Eye (tissue), 1 donor: ENCODE measurements at places on chromosomes 2 and 18.

- DNase-seq, result peak; percentile 82
Observed at GRCh38 chr2:117785740-117786139, 28.8 kb upstream of the DDX18 start.

DNA sequence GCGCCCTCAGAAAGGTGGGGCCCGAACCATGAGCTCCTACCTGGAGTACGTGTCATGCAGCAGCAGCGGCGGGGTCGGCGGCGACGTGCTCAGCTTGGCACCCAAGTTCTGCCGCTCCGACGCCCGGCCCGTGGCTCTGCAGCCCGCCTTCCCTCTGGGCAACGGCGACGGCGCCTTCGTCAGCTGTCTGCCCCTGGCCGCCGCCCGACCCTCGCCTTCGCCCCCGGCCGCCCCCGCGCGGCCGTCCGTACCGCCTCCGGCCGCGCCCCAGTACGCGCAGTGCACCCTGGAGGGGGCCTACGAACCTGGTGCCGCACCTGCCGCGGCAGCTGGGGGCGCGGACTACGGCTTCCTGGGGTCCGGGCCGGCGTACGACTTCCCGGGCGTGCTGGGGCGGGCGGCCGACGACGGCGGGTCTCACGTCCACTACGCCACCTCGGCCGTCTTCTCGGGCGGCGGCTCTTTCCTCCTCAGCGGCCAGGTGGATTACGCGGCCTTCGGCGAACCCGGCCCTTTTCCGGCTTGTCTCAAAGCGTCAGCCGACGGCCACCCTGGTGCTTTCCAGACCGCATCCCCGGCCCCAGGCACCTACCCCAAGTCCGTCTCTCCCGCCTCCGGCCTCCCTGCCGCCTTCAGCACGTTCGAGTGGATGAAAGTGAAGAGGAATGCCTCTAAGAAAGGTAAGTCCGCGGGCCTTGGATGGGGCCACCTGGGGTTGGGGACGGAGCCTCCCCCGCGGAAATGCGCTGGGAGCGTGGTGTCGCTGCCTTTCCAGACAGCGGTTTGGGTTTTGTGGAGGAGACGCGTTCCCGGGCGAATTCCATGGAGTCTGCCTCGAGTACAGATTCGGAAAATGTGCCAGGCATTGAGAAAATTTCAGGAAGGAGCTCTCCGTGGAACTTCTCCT, 559 bp downstream of the HOXD1 start:
- peak; percentile 54 for DNase-seq

DNA sequence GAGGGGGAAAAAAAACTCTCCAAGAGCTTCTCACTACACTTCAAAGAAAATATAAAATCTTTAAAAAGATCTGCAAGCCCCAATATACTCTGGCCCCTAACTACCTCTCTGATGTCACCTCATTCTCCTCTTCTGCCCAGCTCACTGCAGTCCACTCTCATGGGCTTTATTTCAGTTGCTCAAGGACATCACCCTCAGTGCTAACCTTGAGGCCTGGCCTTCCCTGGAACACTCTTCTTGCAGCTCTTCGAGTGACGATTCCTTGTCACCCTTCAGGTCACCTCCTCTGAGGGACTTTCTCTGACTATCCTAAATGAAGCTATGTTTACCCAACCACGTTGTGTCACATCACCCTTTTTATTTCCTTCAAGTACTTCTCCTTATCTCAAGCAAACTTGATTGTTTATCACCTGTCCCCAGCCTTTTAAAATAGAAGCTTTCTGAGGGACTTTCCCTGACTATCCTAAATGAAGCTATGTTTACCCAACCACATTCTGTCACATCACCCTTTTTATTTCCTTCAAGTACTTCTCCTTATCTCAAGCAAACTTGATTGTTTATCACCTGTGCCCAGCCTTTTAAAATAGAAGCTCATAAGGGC, 10.4 kb downstream of the RTTN start:
- no peak for DNase-seq

- DNase-seq, result no peak
Observed at GRCh38 chr18:52723550-52723970, 383.6 kb downstream of the DCC start.

DNA sequence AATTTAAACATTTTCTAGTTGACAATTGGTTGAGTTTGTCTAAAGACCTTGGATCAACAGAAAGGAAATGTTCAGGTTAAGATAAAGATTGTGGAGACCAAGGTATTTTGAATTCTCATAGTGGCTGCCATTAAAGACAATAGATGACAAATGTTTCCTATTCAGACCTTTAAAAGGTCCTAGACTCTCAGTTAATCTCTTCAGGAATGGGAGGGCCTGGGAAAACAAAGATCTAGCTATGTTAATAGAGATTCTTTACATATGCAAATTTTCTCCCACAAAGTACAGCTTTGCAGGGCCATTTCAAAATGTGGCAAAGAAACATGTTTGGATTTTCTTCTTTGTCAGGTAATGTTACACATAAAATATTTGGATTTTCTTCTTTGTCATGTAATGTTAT, 403.9 kb downstream of the SPAG16 start:
- DNase-seq, result no peak

- no peak for DNase-seq
Observed at GRCh38 chr2:121665504-121665903, 16.2 kb upstream of the CLASP1 start.

DNA sequence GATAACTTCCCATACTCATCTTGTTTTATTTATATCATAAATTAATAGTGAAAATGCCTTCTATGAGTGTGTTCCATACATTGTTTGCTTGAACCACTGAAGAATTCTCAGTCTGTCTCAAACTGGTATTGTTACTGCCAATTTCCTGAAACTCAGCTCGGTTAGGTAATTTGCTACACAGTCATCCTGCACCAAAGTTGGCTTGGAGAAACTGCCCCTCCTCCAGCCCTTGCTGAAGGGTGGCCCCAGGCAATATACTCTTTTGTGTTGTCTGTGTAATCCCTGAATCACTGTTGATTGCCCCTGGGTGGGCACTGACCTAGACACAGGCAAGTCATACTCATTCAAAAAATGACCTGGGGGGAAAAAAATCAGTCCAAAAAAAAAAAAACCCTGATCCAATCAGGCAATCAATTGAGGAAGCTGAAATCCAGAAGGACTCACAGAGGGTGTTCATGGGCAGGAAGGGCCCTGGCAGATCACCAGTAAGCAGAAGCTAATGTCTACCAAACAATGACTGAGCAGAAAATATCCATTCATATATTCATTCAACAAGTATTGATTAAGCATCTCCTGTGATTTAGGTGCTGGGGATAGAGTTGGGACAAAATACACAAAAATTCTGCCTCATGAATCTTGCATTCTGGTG, 3.8 kb upstream of the SESTD1 start:
- DNase-seq, result no peak

DNA sequence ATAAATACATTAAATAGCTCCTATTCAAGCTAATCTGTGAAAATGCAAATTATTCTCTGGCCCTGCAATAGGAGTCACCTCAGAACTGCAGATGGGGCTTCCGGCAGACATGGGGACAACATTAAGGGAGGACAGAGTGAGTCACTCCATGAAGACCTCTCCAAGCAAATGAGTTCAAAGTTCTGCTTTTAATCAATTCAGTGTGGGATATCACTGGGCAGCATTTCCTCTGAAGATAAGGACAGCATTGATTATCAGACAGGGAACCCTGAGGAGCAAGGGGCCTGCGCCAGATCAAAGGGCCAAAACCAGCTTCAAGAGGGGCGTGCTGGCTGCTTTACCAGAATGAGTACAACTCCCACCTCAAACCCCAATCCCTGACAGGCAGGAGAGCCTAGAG, 356.9 kb upstream of the KLHL29 start:
- no peak for DNase-seq

- DNase-seq, result no peak
Observed at GRCh38 chr2:63064197-63064596, 13.6 kb downstream of the OTX1 start.

DNA sequence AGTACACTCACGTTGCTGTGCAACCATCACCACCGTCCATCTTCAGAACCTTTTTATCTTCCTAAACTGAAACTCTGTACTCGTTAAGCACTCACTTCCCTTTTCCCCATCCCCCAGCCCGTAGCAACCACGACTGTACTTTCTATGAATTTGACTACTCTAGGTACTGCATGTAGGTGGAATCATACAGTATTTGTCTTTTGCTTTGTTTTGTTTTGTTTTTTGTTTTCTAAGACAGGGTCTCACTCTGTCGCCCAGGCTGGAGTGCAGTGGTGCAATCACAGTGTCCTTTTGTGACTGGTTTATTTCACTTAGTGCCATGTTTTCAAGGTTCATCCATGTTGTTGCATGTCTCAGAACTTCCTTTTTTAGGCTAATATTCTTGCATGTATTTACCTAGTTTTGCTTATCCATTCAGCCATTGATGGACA, 7.0 kb upstream of the TYMS start:
- no peak for DNase-seq

GRCh38 chr18:54822872-54823845, 5.1 kb upstream of the RAB27B start:
- DNase-seq, result peak; percentile 11

DNA sequence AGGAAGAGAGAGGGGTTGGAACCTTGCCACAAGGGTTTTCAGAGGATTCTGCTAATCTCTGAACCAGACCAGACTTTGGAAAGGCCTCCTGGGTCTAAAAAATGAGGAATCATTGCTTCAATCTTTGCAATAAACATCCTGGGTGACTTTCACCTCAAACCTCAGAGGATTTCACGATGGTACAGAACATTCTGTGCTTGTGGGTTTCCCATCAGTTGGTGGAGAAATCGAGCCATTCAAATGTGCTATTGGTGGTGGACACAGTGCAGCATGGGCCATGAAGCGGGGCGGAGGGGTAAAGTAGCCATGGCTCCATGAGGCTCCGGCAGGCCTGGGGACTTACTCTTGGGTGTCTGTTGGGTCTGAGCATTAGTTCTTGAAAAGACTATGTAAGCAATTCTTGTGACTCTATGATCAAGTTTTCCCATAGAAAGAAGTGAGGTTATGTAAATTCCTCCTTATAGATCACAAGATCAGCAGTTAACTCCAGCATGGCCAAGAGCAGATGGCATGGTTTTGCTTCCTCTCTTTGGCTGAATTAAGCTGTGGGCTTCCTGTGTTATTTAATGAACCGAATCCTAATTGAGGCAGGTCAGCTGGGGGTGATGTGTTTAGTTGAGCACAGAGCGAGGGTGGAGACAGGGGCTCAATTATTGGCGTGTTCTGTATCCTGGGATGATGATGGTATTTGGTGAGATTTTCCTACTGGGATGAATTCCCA, 1.9 kb upstream of the IL1R2 start:
- peak; percentile 46 for DNase-seq

- no peak for DNase-seq
Observed at GRCh38 chr18:48996041-48996440, 45.3 kb upstream of the SMAD7 start.

DNA sequence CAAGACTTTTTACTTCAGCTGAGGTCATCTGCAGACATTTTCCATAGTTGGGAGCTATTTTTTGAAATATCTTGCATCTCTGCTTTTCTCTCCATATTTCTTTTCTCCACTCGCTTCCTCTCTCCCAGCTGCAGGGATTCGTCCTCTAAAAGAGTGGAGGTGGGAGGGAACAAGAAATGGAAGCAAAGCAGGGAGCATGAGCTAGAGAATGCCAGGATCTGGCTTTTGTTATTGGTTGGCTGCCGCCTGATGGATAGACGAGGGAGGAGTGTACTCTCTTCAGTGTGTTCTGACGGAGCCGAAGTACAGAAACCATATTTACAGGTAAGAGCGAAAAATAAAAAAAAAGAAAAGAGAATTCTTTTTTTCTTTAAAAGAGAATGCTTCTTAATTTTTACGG, at the start of gene CSRNP3:
Gene CSRNP3, plus strand, starts transcription at position 282 of the 400 bp plus-strand sequence. CDS start 125,368 bp downstream, outside the sequence.
- peak; percentile 94 for DNase-seq

GRCh38 chr2:143429932-143430679, 300.9 kb downstream of the ARHGAP15 start:
- peak; percentile 51 for DNase-seq

GRCh38 chr2:80499095-80499494, 194.5 kb upstream of the LRRTM1 start:
- DNase-seq, result peak; percentile 63

GRCh38 chr2:126832014-126832413, 66.7 kb upstream of the TEX51 start:
- no peak for DNase-seq

GRCh38 chr2:134372611-134373131, 118.8 kb downstream of the MGAT5 start:
- no peak for DNase-seq

DNA sequence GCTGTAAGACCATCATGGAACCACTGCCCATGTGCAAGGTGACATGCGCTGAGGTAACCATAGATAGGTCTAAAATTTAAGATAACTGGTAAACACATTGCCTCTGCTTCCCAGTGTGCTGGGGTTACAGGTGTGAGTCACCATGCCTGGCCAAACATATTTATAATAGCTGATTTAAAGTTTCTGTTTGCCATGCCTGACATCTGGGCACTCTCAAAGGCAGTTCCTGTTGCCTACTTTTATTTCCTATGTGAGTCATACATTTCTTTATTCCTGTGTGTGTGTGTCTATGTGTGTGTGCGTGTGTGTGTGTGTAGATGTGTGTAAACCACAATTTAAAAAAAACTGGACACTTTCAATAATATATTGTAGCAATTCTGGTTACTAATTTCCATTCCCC, 415.2 kb upstream of the NETO1 start:
- no peak for DNase-seq

DNA sequence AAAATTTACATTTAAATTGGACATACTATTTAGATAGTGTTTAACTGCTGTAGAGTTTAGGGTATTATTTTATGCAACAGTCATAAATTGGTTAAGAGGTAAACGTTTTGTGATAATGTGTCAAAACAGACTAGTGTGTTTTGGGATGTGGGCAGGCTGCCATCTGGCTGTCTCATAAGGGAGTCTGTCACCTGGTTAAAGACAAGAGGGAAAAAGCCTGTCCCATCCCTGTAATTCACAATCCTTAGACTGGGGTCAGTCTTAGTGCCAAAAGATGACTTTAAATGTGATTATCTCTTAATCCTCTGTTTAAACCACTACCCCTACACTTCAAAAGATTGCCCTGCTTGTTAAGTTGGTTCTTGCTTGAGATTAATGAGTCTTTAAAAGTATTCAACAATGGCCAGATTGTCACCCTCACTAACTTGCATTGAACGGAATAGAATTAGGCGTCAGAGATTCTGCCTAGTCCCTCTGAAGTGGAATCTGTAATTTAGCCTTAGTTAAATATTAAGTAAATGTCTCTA, 59.2 kb downstream of the SGPP2 start:
- no peak for DNase-seq

DNA sequence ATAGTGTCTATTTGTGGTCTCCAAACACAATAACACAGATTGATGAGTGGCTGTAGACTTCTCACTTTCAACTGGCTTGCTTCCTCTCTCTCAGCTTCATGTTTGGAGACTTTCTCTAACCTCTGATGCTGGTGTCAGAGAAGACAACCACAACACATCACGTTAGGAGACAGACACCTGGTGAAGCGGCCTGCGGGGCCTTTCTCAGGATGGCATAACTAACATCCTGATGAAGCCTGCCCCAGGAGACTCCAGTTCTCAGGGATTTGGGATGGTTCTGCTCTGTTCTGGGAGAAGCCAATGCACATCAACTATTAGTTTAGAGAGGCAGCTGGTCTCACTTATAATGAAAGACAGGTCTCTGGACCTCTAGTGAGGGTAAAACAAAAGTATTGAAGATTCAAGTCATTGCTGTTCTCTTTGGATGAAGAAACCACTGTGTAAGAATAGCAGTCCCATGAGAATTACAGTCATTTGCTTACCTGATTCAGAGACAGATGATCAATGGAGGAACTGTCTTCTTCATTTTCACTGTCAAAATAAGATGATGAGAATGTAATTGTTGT, 2.0 kb downstream of the IL1A start:
- DNase-seq, result no peak

GRCh38 chr2:70088598-70089219, 1.4 kb downstream of the PCBP1 start:
- no peak for DNase-seq

GRCh38 chr18:59060551-59060950, 79.1 kb upstream of the SEC11C start:
- DNase-seq, result no peak
